Stimulated activated CD8-positive, alpha-beta memory T cell treated with anti-CD3 and anti-CD28 coated beads, Interleukin-7, amount 100 ng/mL, for 1 hour (primary cell): ENCODE measurements at places on chromosomes 4 and X.

DNA sequence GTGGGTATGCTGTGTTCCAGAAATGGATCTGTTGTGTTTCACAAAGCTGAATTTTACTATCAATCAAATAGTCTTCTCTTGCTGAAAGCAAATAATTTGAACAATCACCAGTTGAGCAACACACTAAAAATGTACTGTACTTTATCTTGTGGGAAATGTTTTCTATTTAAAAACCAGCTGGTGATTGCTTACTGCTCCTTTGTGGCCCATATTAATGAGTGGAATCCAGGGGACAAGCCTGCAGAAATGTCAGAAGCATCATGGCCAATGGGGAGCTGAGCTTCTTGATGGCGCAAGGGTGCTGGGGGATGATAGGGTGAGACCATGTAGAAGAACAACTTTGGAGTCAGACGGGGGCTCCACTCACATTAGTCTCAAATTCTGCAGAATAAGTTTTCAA, 346.2 kb downstream of the ARHGAP10 start:
- DNase-seq, result no peak

GRCh38 chr4:74830928-74831327, 36.6 kb upstream of the BTC start:
- DNase-seq, result no peak

DNA sequence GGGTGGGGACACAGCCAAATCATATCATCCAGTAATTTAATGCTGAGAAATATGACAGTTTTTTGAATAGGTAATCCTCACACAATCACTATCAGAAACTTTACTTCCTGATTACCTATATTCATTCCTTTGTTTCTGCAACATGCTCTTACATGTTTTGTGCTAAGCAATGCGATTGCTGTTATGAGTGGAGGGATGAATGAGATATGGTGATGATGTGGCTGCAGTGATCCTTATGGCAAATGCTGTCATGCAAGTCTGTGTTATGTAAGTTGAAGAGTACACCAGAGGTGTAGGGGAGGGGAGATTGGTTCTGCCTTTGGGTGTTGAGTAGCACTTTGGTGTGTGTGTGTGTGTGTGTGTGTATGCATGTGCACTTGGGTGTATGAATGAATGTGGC, 14.6 kb downstream of the HERC3 start:
- DNase-seq, result no peak

GRCh38 chrX:15336023-15336413, 695 bp upstream of the PIGA start:
- no peak for DNase-seq

GRCh38 chr4:38902695-38903094, 35.1 kb downstream of the FAM114A1 start:
- no peak for DNase-seq

- DNase-seq, result no peak
Measured at GRCh38 chr4:83392562-83392961, 57.9 kb upstream of the HPSE start.

DNA sequence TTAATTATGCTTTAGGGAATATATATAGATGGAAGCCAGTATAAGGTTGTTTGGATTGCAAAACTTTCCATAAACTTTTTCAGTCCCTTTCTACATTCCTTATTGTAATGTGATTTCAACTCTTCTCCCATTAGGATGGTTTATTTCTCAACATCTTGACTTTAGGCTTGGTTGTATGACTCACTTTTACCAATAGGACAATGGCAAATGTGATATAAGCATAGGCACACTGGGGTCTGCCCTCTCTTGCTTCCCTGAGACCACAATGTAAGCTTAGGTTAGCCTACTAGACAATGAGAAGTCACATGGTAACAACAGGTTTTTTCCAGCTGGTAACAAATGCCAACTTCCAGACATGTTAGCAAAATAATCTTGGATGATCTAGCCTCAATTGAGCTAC, 163.3 kb upstream of the RBPJ start:
- no peak for DNase-seq

GRCh38 chr4:98448908-98449307, 187.7 kb downstream of the RAP1GDS1 start:
- no peak for DNase-seq

DNA sequence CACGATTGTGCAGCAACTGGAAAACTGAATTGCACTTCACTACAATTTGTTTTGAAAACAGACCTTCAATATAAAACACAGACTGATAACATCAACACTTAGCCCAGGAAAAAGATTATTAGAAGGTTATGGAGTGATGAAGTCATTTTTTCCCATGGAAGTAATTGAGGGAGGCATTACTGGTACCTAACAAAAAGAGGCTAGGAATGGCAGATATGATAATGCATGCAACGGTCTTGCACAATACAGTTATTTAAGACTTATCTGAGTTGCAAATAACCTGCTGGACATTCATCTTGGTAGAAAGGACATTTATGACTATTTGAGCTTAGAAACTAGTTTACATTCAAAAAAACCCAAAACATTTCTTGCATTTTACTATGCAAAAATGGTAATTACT, 1031.9 kb downstream of the FAT4 start:
- no peak for DNase-seq

GRCh38 chrX:97367125-97367524, 483.4 kb downstream of the RPA4 start:
- no peak for DNase-seq
